ENCODE measurements at places on chromosomes 1 and 21. TPM values are rescaled to one million over a fixed set of nuclear protein-coding genes. Genes with fewer than 3 reads are reported as not detected.

The MTFR1L gene
- total RNA-seq: 36.3 TPM

DNA sequence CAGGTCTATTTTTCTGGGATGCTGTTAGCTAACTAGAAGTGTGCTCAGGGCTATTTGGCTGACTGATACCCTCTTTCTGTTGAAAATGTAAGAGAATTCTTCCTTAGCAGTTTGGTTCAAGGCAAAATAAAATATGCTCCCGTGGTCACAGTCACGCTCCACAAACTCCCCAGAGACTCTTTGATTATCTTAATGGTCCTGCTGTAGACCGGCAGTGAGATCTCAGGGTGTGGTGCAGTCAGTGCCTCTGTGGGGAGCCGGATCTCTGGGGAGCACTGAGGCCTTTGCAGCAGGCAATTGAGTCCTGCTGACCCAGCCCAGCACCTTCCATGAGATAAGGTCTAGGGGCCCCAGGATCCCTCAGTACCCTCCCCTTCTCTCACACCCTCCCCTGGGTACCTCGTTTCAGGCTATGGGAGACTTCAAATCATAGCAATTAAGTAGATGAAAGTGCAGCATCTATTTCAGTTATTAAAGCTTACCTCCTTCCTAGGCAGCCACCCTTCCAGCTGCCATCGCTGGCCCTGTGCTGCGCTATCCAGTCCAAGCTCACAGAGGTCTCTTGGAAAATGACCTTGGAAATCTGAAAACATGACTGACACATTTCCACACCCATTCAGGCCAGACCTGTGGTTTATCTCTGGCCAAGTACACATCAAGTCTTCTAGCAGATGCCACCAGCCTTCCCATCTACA is 98.1 kb downstream of the SEC16B start:
- H3K27ac ChIP-seq: no peak overlapping the region
- no peaks in the 10 kb centered on the region for H3K36me3 ChIP-seq
- no peaks in the 10 kb centered on the region for H3K4me1 ChIP-seq
- H3K27me3 ChIP-seq: no peaks in the 10 kb centered on the region
- H3K4me3 ChIP-seq: no peak overlapping the region
- no peak for DNase-seq

GRCh38 chr1:165162671-165163241 is 193.8 kb downstream of the LMX1A start:
- no peak for DNase-seq
- H3K4me1 ChIP-seq: no peaks in the 10 kb centered on the region
- H3K36me3 ChIP-seq: no peaks in the 10 kb centered on the region
- H3K4me3 ChIP-seq: no peak overlapping the region
- no peak overlapping the region for H3K27ac ChIP-seq

The TRPM2 gene
- 2.6 TPM for total RNA-seq

DNA sequence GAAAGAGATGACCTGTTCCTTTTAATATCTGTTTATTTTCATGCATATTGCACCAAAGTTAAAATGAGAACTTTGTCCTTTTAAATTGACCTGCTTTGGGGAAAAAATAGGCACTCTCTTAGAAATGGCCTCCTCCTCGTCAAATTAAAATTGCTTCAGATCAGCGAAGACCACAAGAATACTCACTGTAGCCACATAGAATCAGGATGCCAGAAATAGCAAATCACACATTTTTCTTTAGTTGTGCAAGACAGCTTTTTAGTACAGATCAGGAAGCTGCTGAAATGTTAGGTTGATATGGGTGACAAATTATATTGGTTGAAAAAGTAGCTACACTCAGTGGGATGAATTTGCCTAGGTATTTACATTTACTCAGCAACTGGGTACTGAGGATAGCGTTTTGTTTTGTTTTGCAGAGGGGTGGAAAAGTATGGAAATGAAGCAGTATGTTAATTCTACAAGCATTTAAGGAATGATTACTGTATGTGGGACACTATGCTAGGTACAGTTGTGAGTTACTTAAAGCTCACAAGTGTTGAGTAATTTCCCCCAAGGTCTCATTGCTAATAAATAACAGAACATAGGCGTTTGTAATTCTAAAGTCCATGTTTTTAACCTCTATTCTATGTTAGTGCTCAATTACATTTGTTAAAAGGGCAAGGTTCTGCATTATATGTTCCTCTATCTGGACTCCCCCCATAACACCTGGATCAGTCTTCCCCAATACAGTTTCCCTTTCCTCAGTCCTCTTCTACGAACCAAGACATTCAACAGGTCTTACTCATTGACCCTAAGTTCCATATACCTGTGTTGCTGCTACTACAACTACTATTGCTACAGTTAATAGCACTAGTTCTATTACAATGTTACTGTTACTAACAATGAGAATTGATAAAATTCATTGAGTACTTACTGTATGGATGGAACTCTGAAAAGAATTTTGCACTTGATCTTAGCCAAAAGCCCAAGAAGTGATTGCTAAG is 99.4 kb upstream of the S1PR1 start:
- no peak overlapping the region for H3K27ac ChIP-seq
- H3K27me3 ChIP-seq: no peaks in the 10 kb centered on the region
- no peak overlapping the region for H3K4me3 ChIP-seq
- no peak for DNase-seq
- H3K36me3 ChIP-seq: no peaks in the 10 kb centered on the region
- no peaks in the 10 kb centered on the region for H3K4me1 ChIP-seq

GRCh38 chr1:62057230-62057629 is 137.4 kb upstream of the L1TD1 start:
- H3K4me3 ChIP-seq: no peak overlapping the region
- DNase-seq: no peak
- no peaks in the 10 kb centered on the region for H3K36me3 ChIP-seq
- H3K27ac ChIP-seq: no peak overlapping the region
- no peaks in the 10 kb centered on the region for H3K4me1 ChIP-seq

The KCNJ9 gene
- total RNA-seq: 0.30 TPM

The MAP3K21 gene
- total RNA-seq: 20.5 TPM

Measured in colonic mucosa (tissue), 4 donors.